Activated naive CD4-positive, alpha-beta T cell treated with anti-CD3 and anti-CD28 coated beads, Interleukin-2, amount 10 ng/mL, durations not matched to agents 7 days and 5 days (primary cell): ENCODE measurements at places on chromosomes 1 and 21.

DNA sequence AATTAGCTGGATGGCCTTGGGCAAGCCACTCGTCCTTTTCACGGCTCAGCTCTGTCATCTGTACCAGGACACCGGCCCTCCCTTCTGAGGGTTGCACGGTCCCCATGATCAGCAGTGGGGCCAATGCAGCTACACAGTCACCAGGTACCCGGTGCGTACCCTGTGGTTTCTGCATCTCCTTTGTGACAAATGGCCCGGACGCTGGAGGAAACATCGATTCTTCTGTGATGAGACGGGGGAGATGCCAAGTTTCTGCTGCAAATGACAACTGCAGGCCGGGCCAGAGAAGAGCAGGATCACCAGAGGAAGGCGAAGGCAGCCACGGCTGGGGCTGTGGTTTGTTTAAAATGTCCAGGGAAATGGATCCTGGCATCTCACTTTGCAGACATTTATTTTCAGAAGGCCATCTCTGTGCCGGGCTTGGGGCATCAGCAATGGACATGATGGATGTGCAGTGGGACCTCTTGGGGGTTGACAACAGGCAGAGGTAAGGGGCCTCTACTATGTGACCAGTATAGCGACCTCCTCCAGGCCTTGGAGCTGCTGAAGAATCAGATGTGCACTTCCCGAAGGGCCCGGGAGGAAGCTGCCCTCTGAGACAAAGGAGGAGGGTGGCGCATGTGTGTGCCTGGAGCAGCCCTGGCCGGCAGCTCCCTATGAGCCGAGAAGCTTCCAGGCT lies 221.9 kb upstream of the C1orf174 start:
- H3K4me1 ChIP-seq: no peaks in the 10 kb centered on the region
- no peak for DNase-seq
- no peak overlapping the region for H3K27ac ChIP-seq

GRCh38 chr1:229895605-229896004 lies 171.4 kb upstream of the GALNT2 start:
- no peak overlapping the region for H3K27ac ChIP-seq
- H3K36me3 ChIP-seq: no peaks in the 10 kb centered on the region
- no peaks in the 10 kb centered on the region for H3K4me1 ChIP-seq
- no peak overlapping the region for H3K4me3 ChIP-seq

- H3K4me3 ChIP-seq: no peak overlapping the region
- no peak for DNase-seq
- no peaks in the 10 kb centered on the region for H3K36me3 ChIP-seq
- no peak overlapping the region for H3K27ac ChIP-seq
These were observed 29.8 kb downstream of the FHAD1 start for GRCh38 chr1:15276691-15277446.

GRCh38 chr1:169044296-169044695 lies 62.2 kb upstream of the ATP1B1 start:
- H3K27me3 ChIP-seq: no peaks in the 10 kb centered on the region
- H3K36me3 ChIP-seq: peaks cover 22% of the 10 kb centered on the region
- peak overlapping the region; percentile 17 for H3K4me3 ChIP-seq
- H3K4me1 ChIP-seq: peaks cover 67% of the 10 kb centered on the region
- peak overlapping the region; percentile 88 for H3K27ac ChIP-seq

GRCh38 chr1:192109576-192109975 lies 48.7 kb upstream of the RGS18 start:
- no peaks in the 10 kb centered on the region for H3K36me3 ChIP-seq
- DNase-seq: no peak
- H3K27ac ChIP-seq: no peak overlapping the region
- no peaks in the 10 kb centered on the region for H3K4me1 ChIP-seq
- no peaks in the 10 kb centered on the region for H3K27me3 ChIP-seq
- H3K4me3 ChIP-seq: no peak overlapping the region

DNA sequence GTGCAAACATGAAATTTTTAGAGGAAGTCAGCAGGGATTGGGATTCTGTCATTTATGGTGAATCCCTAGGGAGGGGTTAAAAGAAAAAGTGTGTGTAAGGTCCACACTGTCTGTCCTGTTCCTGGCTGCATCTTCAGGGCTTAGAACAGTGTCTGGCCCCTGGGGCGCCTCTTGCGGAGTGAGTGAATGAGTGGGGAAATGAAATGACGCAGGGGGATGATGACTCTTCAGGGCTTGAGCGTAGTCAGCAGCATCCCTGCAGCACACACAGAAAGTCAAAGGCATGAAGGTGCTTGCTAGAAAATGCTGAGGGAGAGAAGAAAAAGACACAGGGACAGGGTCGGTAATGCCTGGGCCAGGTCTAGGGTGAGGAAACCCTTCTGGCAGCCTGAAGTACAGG lies 57.8 kb downstream of the PGBD5 start:
- peaks cover 11% of the 10 kb centered on the region for H3K27me3 ChIP-seq
- no peaks in the 10 kb centered on the region for H3K36me3 ChIP-seq
- H3K4me1 ChIP-seq: no peaks in the 10 kb centered on the region
- DNase-seq: no peak
- H3K4me3 ChIP-seq: no peak overlapping the region
- no peak overlapping the region for H3K27ac ChIP-seq

DNA sequence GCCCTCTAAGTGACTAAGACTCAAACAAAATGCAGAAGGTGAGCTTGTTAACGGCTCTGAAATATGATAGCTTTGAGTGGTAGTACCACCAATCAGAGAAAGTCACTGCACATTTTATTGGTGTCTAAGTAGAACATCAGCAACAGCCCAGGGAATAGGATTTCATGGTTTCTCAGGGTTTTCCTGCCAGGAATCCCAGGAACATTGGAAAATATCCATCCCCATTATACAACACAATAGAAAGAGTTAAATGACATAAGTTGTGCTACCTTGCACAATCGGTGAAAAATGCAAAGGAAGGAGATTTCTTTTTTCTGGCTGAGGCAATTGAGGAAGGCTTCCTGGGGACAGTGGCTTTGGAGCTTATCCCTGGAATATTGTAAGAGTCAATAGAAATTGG lies 283.1 kb downstream of the HLX start:
- no peaks in the 10 kb centered on the region for H3K36me3 ChIP-seq
- H3K4me3 ChIP-seq: no peak overlapping the region
- no peaks in the 10 kb centered on the region for H3K4me1 ChIP-seq
- no peak for DNase-seq

DNA sequence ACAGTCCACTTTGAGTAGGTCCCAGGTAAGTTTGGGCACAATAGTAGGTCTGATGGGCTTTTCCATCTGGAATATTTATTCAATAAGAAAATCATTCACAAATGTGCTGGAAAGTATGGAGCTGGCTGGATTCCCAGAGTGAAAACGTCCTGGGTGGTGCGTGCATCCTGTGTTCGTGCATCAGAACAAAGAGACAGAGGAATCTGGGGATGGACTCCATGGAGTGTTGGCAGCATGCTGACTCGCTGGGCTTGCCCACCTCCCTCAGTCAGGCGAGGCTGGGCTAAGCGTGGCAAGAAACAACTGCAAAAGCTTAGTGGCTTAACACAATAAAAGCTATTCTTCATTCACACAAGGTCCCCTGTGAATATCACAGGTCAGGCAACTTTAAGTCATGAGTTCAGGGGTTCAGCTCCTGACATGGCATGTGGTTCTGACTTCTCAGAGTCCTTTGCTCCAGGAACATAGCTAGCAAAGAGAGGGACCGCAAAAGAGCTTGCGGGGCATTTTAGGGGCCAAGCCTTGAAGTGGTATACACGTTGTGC lies 151.6 kb upstream of the ZNF644 start:
- no peak overlapping the region for H3K27ac ChIP-seq
- H3K4me1 ChIP-seq: no peaks in the 10 kb centered on the region
- no peak overlapping the region for H3K4me3 ChIP-seq
- DNase-seq: no peak
- H3K27me3 ChIP-seq: peaks cover 20% of the 10 kb centered on the region

DNA sequence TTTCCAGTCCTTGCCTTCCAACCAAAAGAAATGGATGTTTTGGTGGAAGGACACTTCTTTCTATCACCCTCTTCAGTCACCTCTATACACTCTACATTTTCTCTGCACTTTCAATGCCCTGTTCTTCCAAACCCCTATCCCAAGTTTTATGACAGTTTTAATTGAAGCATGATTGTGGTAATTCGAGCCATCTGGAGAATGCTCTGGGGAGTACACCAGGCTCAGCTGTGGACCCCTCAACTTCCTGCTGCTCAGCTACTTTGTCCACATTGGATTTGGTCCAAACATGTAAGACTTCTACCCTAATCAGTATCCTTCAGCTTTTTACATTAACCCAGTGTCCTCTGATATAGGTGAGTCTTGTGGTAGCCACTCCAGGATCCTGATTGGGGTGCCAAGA lies 129.6 kb downstream of the SYT2 start:
- no peak overlapping the region for H3K4me3 ChIP-seq
- no peaks in the 10 kb centered on the region for H3K27me3 ChIP-seq
- H3K4me1 ChIP-seq: no peaks in the 10 kb centered on the region
- no peak for DNase-seq
- H3K27ac ChIP-seq: no peak overlapping the region

GRCh38 chr1:35931446-35932157 lies 697 bp downstream of the AGO3 start:
- no peaks in the 10 kb centered on the region for H3K27me3 ChIP-seq
- no peak for DNase-seq

GRCh38 chr1:117582451-117582850 lies 23.4 kb upstream of the TENT5C start:
- no peaks in the 10 kb centered on the region for H3K36me3 ChIP-seq
- H3K27me3 ChIP-seq: peaks cover 21% of the 10 kb centered on the region
- DNase-seq: no peak
- H3K27ac ChIP-seq: no peak overlapping the region

- H3K27me3 ChIP-seq: peaks cover 96% of the 10 kb centered on the region
- DNase-seq: no peak
- H3K4me1 ChIP-seq: peaks cover 11% of the 10 kb centered on the region
- H3K36me3 ChIP-seq: no peaks in the 10 kb centered on the region
These were observed 1.6 kb upstream of the KCND3 start for GRCh38 chr1:111990878-111991718.

DNA sequence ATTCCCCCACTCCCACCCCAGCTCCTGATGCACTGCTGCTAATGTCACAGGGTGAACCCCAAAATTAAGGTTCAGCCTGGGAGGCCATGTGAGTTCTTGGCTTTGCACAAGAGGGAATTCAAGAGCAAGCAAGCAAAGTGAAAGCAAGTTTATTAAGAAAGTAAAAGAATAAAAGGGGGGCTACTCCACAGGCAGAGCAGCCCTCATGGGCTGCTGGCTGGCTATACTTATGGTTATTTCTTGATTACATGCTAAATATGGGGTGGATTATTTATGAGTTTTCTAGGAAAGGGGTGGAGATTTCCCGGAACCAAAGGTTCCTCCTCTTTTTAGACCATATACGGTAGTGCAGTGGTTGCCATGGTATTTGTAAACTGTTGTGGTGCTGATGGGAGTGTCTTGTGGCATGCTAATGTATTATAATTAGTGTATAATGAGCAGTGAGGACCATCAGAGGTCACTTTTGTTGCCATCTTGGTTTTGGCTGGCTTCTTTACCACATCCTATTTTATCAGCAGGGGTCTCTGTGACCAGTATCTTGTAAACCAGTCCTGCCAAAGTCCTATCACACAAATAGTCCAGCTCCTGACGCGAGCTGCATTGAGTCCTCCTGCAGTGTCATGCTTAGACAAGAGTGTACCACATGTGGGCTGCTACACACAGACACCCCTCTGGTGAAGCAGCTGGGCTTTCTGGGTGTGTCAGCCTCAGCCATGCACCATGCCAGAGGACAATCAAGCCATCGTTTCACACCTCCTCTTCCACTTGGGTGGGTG lies 46.4 kb upstream of the CSF1 start:
- no peak overlapping the region for H3K27ac ChIP-seq
- peaks cover 5% of the 10 kb centered on the region for H3K4me1 ChIP-seq
- no peak for DNase-seq
- H3K36me3 ChIP-seq: peaks cover 3% of the 10 kb centered on the region
- H3K4me3 ChIP-seq: no peak overlapping the region

- H3K27ac ChIP-seq: no peak overlapping the region
- DNase-seq: no peak
- H3K36me3 ChIP-seq: no peaks in the 10 kb centered on the region
- no peaks in the 10 kb centered on the region for H3K4me1 ChIP-seq
- H3K4me3 ChIP-seq: no peak overlapping the region
- peaks cover 12% of the 10 kb centered on the region for H3K27me3 ChIP-seq
These were observed 10.7 kb downstream of the TMEM81 start for GRCh38 chr1:205073511-205073910.

GRCh38 chr1:99979091-99979490 lies 9.3 kb downstream of the SLC35A3 start:
- no peaks in the 10 kb centered on the region for H3K4me1 ChIP-seq
- no peak overlapping the region for H3K27ac ChIP-seq
- H3K27me3 ChIP-seq: no peaks in the 10 kb centered on the region

- H3K4me1 ChIP-seq: peaks cover 5% of the 10 kb centered on the region
- H3K27ac ChIP-seq: no peak overlapping the region
- H3K4me3 ChIP-seq: no peak overlapping the region
- H3K27me3 ChIP-seq: peaks cover 22% of the 10 kb centered on the region
- DNase-seq: no peak
These were observed 46.8 kb upstream of the PPM1J start for GRCh38 chr1:112761714-112762480.

GRCh38 chr1:183956559-183957188 lies 80.9 kb downstream of the COLGALT2 start:
- no peaks in the 10 kb centered on the region for H3K27me3 ChIP-seq
- H3K36me3 ChIP-seq: peaks cover 3% of the 10 kb centered on the region

DNA sequence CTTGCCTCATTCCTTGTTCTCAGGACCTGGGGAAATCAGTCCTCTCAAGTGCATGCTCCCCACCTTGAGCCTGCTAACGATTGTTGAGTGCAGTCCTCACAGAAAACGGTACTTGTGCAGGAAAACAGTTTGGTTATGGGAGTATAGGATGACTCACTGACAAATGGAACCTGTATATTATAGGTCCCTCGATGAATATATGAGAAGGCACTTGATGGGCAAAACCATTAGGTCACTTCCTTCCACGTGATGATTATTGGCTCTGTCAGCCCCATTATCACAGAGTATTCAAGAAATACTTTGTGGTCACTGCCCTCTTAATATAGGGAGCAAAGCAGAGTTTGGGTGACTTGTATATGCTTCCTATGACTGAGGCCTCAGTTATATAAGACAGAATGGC lies 6.2 kb downstream of the CCDC17 start:
- DNase-seq: no peak
- peaks cover 42% of the 10 kb centered on the region for H3K36me3 ChIP-seq
- H3K4me1 ChIP-seq: no peaks in the 10 kb centered on the region
- H3K27me3 ChIP-seq: no peaks in the 10 kb centered on the region
- H3K4me3 ChIP-seq: no peak overlapping the region

- peaks cover 43% of the 10 kb centered on the region for H3K36me3 ChIP-seq
- H3K4me3 ChIP-seq: peak overlapping the region; percentile 90
- peaks cover 47% of the 10 kb centered on the region for H3K4me1 ChIP-seq
- peak overlapping the region; percentile 97 for H3K27ac ChIP-seq
- no peak for DNase-seq
- H3K27me3 ChIP-seq: peaks cover 3% of the 10 kb centered on the region
These were observed 1.4 kb downstream of the HMGN1 start for GRCh38 chr21:39347537-39347936.
